ENCODE measurements at places on chromosomes 1 and 21.
A peak's percentile ranks its signal among the peaks of the same experiment; 100 is the strongest.

GRCh38 chr1:98113811-98114210 is 193.0 kb upstream of the DPYD start:
- DNase-seq = no peak

DNA sequence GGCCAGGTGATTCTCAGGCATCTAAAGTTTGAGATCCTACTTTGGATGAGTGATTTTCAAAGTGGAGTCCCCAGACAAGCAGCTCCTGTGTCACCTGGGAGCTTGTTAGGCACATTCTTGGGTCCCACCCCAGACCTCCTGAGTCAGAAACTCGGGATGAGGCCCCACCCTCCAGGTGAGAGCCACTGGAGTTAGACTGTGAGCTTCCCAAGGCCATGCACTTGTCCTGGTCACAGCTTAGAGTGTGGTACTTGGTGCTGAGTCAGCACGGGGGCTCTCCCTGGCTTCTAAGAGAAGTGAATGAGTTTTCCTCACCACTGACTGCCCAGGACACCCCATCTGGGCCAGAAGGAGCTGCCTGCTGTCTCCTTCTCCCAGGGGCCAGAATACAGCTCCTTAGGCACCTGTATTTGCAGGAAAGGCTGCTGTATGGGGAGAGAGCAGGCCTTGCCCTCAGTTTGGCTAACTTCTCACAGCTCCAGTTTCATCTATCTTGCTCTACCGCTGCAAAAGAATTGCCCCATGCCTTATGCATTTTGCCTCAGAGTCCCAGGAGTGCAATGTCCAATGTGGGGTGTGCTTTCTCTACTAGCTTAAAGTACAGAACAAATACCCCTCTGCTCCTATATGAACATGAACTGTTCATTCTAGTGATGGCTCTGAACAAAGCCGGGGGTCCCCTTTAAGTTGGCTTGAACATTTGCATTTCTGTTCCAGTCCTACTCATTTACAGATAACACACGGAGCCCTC is 98.1 kb downstream of the PSMG1 start:
- peak; percentile 71 for DNase-seq

- no peak for DNase-seq
Observed at GRCh38 chr1:229648406-229648805, 22.4 kb downstream of the URB2 start.

GRCh38 chr1:3053366-3053980 is 15.5 kb upstream of the PRDM16 start:
- no peak for DNase-seq

- no peak for DNase-seq
Observed at GRCh38 chr1:189637041-189637440, 840.6 kb downstream of the BRINP3 start.

GRCh38 chr1:43611950-43612349 is 38.0 kb upstream of the KDM4A start:
- no peak for DNase-seq

- no peak for DNase-seq
Observed at GRCh38 chr1:68459796-68460195, 10.0 kb upstream of the RPE65 start.

DNA sequence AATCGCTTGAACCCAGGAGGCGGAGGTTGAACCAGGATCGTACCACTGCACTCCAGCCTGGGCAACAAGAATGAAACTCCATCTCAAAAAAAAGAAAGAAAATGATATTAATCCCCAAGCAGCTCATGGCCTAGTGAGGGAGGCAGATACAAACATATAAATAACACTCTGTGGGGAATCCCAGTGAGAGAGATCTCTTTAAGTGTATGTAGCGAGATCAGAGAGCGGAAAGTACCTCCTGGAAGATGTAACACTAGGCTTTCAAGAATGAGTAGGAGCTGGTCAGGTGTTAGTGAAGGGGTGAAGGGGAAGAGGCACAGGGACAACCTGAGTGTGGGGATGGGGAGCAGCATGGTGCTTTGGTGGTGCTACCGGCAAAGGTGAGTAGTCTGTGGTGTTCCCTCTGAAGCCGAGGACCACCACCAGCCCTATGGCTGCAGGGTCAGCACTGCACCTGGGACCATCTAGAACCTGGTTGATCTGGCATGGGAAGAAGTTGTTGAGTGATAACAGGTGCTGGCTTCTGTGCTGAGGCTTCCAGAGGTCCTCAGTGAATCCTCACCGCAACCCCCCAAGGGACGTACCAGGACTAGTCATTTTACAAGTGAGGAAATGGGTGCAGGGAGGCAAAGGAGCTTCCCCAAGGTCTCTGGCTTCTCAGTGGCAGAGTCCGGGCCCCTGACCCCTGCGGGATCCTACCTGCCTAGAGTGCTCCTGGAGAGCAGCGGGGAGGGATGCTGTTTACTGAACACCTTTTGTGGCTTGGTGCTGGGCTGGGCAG is 367.6 kb upstream of the VAMP3 start:
- peak; percentile 10 for DNase-seq
